ENCODE measurements at places on chromosomes 5 and 9.

GRCh38 chr9:91642771-91643170 is 219.1 kb upstream of the NFIL3 start:
- DNase-seq = no peak

DNA sequence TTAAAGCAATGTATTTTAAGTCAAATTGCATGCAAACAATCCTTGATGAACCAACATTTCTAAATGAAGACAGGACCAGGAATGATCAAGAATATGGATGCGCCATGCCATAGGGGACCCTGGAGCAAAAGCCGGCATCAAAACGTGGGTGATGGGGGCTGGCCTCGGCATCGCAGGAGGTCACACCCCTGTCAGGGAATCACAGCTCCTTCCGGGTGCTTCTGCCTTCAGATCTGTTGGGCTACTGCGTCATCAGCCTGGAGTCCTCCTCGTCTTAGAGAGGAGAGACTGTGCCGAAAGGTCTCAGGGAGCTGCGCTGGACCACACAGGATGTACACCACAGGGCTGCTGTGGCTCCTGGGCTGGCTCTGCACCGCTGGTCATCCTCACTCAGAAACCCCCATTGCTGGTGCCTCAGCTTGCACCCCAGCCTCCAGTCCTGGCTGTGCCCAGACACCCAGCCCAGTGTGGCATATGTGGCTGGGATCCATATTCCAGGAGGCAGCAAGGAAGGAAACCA is 152.9 kb upstream of the PPP1R26 start:
- no peak for DNase-seq

- no peak for DNase-seq
Measured at GRCh38 chr5:158468444-158468843, 609.5 kb upstream of the CLINT1 start.

DNA sequence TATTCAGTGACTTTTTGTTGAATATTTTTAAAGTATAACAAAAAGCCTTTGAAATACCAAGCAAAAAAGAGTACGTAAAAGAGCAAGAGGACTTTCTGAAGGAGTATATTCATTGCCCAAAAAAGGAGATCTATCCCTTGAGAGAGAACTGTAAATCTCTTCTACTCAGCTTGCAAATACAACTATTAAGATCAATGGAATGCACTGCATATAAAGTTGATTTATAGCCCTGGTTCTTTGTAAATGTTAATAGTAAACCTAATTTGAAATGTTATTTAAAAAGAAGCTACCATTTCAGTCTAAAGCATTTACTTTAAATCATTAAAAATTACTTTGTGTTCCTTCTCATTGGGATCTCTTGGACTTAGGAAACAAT is 168.1 kb downstream of the PDE4D start:
- DNase-seq = no peak

- DNase-seq = no peak
Measured at GRCh38 chr9:21919377-21920362, 74.5 kb downstream of the CDKN2A start.

DNA sequence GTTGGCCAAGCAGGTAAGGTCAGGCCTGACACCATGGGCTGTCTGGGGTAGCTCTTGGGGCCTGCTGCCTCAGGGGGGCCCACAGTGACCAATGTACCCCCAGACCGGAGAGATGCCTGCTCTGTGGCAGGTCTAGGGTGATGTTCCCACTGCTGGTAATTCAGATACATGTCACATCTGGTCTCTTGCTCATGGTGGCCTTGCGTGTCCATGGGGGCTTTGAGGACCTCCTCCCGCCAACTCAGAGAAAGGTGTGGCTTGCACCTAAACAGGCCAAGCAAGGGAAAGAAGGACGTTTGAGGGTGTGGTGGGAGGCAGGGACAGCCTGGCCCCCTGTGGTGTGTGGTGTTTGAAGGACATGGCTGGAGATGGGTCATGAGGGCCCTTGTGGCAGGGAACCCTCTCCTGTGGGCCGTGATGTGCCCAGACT is 75.2 kb downstream of the PHF2 start:
- DNase-seq = no peak

GRCh38 chr5:96911139-96911538 is 24.7 kb upstream of the LNPEP start:
- no peak for DNase-seq

GRCh38 chr5:53991942-53992341 is 318.4 kb downstream of the ARL15 start:
- DNase-seq = no peak

DNA sequence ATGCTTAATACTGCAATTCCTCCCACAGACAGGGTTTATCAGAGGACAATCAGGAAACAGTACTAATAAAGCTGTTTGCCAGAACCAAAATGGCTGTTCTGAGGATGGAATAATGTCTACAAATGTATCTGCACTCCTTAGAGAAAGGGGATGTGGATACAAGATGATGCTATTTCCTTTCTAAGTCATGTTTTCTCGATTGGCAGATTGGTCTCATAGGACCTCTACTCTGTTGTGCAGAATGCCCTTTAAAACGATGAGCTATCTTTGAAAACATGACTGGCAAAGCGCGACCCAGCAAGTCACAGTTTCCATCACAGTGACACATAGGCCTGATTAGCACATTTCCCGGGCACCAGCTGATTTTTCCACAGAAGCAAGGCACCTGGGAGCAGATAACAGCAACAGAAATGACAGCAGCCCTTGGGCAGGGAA is 54.0 kb downstream of the AOPEP start:
- no peak for DNase-seq

DNA sequence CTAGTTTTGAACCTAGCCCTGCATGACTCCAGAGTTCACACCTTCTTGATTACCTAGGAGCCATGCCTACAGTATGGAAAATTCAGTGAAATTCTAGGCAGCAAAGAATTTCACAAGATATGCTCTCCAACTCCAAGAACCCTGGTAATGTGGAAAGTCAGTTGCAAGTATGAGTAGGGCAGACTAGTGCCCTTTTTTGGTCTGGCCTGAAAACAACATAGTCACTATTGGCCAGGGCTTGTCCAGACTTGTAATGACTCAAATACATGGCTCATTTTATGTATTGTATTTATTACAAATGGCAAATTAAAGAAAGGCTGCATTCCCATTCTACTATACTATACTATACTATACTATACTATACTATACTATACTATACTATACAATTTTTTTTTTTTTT is 160.4 kb downstream of the ESM1 start:
- DNase-seq = no peak

GRCh38 chr5:27328480-27328879 is 290.1 kb upstream of the CDH9 start:
- no peak for DNase-seq

DNA sequence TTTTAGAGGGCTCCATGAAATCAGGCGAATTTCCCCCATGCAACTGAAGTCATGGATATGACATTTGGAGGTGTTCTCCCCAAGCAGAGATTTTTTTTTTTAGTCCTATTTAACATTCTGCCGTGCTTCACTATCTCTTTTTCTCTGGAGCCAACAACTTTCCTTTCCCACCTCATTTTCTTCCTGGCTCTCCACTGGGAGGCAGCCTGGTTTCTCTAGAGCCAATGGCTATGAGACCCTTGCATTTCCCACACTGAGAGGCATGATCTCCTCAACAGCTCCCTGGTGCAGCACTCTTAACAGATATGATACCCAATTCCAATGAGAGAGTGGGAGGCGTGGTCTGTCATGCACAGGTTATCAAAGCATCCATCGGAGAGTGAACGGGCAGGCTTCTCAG is 310.8 kb downstream of the DRD1 start:
- no peak for DNase-seq

DNA sequence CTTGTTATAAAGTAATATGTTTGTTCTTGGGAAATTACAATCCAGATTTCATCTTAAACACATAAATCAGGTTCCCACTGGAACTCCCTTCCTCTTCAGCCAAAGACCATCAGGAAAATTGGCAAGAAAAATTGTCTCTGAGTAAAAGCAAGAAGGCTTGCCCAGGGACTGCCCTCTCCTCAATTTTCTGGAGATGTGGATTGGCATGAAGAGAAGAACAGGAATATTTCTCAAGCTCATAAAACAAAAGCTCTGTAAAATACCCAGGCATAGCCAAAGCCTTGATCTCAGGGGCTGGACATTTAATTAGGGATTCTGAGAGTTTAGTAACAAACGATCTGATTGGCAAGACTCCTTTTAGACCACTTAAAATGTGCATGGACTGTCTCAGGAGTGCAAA is 223.4 kb downstream of the ZNF608 start:
- DNase-seq = no peak

DNA sequence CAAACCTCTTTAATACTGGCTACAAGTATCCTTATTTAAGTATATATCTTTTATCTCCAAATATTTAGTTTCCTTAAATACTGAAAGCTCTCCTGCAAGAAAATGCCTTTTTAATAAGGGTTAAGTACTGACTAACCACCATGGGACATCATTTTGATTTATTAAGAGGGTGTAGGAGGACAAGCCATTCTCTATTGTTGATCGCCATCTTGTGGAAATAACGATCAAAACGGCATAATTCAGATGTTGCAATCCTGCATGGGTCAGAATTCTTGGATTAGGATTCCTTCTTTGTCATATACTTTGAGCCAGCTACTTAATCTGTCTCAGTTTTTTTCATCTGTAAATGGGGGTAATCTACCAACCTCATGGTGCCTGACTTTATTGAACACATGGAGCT is 28.7 kb upstream of the C5orf46 start:
- no peak for DNase-seq

DNA sequence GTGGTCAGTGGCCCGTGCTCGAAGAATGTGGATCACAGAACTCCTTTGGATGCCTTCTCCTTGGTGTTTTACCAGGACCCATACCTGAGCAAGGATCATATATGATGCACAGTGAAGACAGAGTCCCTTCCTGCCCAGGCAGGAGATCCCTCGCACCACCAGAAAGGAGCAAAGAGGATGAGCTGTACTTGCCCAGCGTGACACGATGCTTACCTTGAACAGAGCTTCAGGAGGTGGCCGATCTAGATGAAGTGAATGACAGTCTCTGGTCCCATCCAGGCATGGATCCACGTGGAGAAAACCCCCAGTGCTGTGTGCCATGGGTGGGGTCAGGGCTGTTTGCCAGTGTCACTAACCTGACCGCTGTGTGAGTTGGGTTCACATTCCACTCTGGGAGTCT is 455.4 kb downstream of the GADD45G start:
- DNase-seq = no peak

DNA sequence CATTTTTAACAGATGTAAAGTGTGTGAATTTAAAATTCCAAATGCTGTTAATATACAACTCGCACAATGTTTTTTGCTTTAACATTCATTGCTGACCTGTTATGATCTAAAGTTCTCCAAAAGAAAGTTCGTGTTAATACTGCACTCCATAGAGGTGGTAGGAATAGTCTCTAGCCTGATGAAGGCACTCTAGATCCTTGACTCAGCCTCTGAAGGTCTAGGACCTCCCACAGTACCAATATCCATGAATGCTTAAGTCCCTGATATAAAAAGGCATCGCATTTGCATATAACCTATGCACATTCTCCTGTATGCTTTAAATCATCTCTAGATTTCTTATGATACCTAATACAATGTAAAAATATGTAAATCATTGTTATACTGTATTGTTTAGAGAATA is 213.6 kb downstream of the EFNA5 start:
- DNase-seq = no peak

DNA sequence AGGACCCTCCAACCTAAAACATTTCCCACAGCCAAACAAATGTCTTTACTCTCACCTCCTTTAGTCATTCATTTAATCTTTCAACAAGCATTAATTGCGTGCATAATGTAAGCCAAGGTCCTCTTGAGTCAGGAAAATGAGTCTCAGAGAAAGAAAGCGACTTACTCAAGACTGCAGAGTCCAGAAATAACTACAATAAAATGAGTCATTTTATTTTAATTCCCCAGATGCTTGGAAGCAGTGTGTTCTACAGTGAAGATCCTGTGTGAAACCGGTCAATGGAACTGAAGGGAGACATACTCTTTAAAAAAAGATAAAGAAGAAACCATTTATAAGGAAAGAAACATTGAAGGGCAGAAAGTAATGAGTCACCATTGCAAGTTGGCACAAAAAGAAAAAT is 513.7 kb downstream of the CDK5RAP2 start:
- no peak for DNase-seq

DNA sequence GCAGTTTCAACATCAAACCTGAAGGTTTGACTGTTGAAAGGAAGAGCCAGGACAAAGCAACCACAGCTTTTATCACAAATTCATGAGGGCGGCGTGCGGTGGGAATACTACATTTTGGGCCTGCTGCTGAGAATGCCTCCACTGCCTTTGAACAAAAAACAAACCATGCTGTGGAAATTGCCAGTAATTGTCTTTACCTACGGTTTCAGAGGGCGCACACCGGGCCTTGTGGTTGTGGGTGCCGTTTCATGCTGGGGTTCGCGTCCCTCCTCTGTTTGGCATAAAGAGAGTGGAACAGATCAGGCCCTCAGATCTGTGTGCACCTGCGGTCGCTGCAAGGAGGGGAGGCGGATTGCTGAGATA is 27.6 kb upstream of the TCF7 start:
- DNase-seq = peak; percentile 68

- no peak for DNase-seq
Measured at GRCh38 chr9:133657120-133657661, 21.0 kb downstream of the DBH start.

- DNase-seq = no peak
Measured at GRCh38 chr5:179409806-179410205, 64.5 kb upstream of the ADAMTS2 start.

GRCh38 chr5:155735388-155735787 is 591.6 kb upstream of the SGCD start:
- no peak for DNase-seq

GRCh38 chr9:100125910-100126309 is 26.9 kb downstream of the INVS start:
- DNase-seq = no peak

GRCh38 chr5:74491586-74491985 is 148.9 kb downstream of the ENC1 start:
- no peak for DNase-seq

- no peak for DNase-seq
Measured at GRCh38 chr9:128912270-128912853, 8.4 kb upstream of the PHYHD1 start.

DNA sequence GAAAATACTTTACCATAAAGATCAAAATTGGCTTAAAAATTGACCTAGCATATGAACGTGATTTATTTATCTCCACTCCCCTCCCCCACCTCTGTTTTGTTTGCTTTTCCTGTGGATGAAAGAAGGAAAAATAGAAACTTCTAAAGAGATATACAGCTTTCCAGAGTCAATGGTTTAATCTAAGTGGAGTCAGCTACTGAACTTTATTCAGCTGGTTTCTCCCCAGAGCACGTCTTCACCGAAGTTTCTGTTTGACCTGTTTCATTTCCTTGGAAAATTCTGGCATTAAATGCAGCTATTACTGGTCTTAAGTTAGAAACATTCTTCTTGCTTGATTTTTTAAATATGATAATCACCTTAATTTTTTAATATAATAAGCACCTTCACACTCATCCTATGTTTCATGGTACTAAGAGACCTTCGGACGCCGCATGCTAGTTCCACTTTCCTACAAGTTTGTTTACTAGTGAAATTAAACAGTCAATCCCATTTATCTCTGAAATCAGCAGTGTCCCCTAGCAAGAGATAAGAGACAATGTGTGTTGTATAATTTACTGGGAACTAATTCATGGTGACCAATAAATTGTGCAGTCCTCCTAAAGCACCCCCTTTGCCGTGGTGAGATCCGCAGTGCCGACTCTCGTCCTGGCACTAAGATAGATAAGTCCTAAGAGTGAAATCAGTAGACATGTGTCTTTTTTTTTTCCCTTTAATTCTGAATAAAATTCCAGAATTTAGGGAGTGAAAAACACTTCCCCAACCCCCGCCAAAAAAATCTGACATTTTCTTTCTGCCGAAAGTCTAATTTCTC is 89.9 kb downstream of the ARL15 start:
- no peak for DNase-seq

Data from T-helper 17 cell (primary cell).